AG04449 (cell line): ENCODE measurements at places on chromosomes 11 and 22.

GRCh38 chr11:96781082-96781481 lies 391.3 kb downstream of the JRKL start:
- no peak for DNase-seq

- no peak for DNase-seq
Observed at GRCh38 chr22:31321421-31321820, 24.7 kb downstream of the PATZ1 start.

DNA sequence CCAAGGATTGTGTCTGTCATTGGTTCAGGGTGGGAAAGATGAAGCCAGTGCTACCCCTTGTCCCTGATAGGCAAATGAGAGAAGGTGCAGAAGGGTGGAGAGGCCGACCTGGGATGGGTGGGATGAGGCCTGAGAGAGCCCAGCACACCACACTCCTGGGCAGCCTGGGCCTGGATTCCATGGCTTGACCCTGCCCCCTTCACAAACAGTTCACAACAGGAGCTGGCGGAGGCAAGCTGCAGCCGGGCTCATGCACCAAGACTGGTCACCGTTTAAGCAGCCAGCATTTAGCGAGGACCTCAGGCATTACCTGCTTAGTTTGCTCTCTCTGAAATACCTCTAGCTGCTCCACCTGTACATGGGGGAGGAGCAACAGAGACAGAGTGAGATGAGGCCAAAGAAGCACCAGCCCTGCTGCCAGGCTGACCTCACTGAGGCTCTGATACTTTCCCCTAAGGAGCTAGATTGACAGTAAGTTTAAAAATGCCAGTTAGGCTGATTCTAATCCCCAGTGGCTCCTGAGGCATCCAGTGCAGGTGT lies 13.5 kb downstream of the IL18BP start:
- DNase-seq: no peak

DNA sequence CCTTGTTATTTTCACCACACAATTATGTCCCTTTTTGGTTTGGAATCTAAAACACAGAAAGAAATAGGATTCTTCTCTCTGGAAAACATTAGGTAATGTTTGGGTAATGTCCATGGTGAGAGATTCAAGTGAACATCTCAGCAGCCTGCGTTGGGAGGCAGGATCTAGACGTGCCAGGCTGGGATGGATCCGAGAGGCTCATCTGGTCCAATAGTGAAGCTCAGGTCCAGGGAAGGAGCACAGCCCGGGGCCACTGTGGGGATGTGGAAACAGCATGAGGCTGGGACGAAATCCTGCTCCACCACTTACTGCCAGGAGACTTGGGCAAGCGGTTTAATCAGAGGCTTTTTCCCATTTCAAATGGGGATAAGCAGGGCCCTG lies 109.9 kb downstream of the CSNK2A3 start:
- no peak for DNase-seq

DNA sequence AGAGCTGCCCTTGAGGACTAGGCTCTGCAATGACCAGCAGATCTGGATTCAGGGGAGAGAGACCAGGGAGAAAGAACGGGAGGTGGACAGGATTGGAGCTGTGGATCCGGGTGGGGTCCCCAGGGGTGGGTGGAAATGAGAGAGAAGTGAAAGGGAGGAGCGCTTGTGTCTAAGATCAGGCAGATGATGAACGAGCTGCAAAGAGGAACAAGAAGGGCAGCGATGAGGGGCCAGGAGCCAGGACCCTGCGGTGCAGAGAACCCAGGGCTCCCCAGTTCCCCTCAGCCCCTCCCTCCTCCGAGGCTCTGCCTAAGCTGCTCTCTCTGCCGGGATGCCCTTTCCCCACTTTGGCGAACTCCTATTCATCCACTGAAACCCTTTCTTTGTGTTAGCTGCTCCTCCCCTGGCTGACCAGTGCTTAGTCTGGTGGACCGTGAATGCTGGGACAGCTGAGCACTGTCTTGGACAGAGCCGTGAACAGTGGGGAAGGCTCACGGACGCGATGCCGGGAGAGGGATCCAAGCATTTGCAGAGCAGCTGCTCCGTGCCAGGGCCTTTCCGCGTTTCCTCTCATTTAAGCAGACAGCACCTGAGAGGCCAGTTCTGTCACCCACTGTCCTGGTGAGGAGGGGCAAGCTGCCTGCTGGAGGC lies 35.9 kb downstream of the SHISAL1 start:
- no peak for DNase-seq

DNA sequence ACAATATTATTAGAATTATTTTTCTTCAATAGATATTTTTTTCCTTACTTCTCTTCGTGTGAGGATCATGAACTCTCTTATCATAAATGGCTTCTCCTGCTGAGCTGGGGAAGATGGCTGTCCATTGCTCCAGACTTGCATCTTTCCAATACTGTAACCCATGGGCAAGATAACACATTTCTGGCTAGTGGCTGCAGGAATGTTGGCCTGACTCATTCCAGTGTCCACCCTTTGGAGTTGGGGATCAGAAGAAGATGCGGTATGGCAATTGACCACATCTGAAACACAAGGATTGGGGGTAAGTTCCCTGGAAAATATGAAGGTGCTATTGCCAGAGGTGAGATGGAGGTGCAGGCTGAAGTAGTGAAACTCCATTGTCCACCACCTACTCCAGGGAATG lies 92.8 kb downstream of the FAR1 start:
- DNase-seq: no peak

- no peak for DNase-seq
Observed at GRCh38 chr22:41534219-41534618, 10.1 kb downstream of the POLR3H start.

GRCh38 chr22:48881326-48881980 lies 946.2 kb downstream of the BRD1 start:
- DNase-seq: no peak

- DNase-seq: no peak
Observed at GRCh38 chr11:102573851-102574250, 43.3 kb upstream of the MMP7 start.

- DNase-seq: no peak
Observed at GRCh38 chr11:76602431-76602861, 68.1 kb downstream of the LRRC32 start.

- DNase-seq: no peak
Observed at GRCh38 chr11:111352935-111353710, 26.0 kb downstream of the POU2AF1 start.

DNA sequence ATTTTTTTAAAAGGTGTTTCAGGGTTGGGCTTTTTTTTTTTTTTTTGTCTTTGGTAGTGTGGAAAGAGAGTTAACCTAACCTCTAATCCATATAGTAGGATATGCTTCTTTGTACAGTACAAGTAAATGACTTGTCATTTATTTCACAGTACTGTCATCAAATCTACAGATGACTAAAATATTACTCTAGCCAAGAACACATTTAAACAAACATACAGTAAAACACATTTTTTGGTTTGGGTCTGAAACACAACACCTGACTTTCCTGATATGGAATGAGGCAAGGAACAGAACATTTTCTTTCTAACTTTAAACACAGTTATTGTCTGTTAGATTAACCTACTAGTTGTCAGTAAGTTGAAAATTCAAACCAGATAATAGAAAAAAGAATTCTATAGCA lies 68.1 kb downstream of the IMMP1L start:
- no peak for DNase-seq

GRCh38 chr22:40407831-40408717 lies 37.7 kb downstream of the SGSM3 start:
- no peak for DNase-seq

GRCh38 chr11:86919557-86920210 lies 35.5 kb downstream of the FZD4 start:
- DNase-seq: no peak

GRCh38 chr11:120293038-120293800 lies 31.9 kb upstream of the TLCD5 start:
- DNase-seq: no peak

DNA sequence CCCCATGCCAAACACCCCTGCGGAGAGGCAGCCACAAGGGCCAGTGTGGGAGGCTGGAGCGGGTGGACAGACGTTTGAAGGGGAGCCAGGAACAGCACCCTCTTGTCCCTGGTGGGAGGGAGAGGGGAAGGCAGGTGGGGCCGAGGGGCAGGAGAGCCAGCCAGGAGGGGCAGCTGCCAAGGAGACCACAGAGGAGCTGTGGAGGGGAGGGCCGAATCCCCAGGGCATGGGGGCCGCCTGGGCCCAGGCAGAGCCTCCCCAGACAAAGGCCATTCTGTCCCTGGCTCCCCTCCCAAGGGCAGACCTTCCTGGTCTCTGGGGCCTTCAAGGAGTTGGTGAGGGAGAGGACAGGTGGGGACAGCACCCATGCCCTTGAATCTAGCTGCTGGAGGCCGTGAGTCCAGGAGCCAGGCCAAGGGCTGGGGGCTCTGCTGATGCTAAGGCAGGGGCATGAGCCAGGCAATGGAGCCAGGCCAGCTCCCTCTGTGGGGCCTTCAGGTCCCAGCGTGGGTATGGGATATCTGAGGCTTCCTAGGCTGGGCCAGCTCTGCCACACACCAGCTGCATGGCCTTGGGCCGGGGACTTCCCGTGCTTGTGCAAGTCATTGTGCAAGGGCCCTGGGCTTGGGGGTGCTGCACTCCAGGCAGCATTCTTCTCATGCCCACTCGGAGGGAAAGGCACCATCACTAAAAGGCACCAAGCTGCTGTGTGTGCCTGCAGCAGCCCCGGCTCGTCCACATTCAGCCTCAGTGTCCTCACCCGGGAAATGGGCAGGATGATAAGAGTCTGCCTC lies 11.4 kb downstream of the EMID1 start:
- DNase-seq: peak; percentile 16

- no peak for DNase-seq
Observed at GRCh38 chr22:39130892-39131855, 21.3 kb downstream of the CBX7 start.

DNA sequence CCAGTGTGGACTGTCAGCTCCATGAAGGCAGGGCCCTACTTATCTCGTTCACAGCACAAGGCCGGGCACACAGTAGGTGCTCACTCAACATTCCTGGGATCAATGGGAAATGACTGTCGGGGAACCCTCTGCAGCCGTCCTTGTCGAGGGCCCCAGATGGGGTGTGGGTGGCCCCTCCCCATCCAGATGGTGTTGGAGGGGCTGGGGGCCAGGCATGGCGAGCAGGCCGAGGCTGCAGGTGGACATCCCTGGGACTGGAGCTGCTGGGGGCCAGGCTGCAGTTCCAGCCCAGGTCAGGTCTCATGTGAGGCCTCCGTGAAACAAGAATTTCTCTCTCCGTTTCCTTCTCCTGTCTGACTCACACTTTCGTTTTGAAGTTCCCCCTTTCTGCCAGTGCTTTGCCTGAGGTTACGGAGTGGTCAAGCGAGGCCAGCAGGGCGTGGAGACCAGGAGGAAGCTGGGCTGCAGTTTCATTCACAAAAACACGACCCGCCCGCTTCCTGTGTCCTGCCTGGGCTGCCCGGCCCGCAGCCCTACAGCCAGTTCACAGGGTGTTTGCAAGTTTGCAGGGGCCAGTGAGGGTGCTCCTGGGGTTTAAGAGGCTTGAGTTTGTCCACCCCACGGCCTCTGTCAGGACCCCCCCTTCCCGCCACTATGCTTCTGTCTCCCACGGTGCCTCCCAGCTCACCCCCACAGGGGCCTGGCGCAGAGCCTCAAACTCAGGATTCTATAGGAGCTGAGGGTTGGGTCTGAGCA lies 4.5 kb downstream of the MYEOV start:
- no peak for DNase-seq

GRCh38 chr11:113723787-113724186 lies 17.7 kb upstream of the TMPRSS5 start:
- DNase-seq: no peak

DNA sequence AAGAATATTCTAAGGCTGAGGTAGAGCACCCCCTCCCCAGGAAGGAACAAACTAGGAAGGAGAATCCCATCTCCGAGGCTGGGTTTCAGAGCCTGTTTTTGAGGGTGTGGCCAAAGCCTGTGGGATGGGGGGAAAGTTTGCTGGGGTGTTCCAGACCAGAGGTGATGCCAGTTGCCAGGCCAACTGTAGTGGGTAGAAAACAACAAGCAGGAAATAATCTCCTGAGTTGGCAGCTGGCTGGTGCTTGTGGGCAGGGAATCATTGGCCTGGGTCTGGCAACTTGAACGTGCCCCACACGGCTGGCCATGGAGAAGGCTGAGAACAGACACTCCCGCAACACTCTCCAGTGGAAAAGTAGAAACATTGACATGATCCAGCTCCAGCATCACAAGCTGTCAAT lies 385.6 kb downstream of the ETS1 start:
- no peak for DNase-seq

DNA sequence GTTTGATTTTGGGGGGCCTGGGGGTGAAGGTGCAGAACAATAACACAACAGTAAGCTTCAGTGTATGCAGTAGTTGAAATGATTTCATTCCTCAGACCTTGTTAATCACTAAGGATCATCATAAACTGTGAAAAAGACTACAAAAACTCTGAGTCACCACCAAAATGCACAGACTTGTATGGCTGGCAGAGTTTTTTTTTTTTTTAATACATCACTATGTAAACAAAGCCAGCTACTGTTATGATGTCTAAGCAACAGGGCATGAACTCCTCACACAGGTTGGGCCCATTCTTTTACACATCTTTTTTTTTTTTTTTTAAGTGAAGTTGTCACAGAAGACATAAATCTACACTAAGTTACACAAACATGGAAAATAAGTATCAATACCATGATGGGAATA lies 311.9 kb downstream of the GUCY1A2 start:
- DNase-seq: peak; percentile 67
